ENCODE measurements at places on chromosomes 1 and 21.
A peak's percentile ranks its signal among the peaks of the same experiment; 100 is the strongest.

- DNase-seq, result no peak
Measured at GRCh38 chr1:116405241-116406135, 32.4 kb downstream of the ATP1A1 start.

- DNase-seq, result no peak
Measured at GRCh38 chr21:44569861-44570517, 3.5 kb upstream of the KRTAP10-4 start.

DNA sequence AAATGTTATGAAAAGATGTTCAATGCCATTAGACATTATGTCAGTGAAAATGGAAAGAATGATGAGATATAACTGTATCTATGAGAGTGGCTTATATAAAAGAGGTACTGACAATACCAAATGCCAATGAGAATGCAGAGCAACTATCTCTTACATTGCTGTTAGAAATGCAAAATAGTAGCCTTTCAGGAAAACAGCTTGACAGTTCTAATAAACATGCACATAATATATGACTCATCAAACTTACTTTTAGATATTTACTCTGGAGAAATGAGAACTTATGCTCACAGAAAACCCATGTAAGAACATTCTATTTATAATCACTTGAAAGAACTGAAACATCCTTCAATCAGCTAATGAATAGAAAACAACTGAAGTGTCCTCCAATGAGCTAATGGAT is 996.7 kb upstream of the ADGRL4 start:
- DNase-seq, result no peak

DNA sequence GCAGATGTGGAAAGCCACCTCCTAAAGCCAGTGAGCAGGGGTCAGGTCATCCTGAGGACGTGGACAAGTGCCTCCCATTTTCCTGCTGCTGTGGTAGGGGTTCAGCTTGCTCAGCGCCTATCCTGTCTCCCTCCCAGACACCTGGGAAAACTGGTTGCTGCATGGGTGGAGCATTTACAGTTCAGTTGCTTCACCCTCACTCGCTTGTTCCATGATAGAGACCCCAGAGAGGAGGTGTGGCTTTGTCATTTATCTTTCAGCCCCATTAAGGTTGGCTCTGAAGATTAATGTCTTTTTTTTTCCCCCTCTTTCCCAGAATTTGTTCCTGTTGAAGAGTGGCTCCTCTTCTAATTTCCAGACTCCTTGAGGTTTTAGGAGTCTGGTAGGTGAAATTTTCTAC is 9.2 kb downstream of the VANGL1 start:
- DNase-seq, result no peak

- no peak for DNase-seq
Measured at GRCh38 chr1:162026881-162027280, 3.2 kb upstream of the OLFML2B start.

GRCh38 chr1:215970406-215970805 is 403.3 kb downstream of the KCTD3 start:
- DNase-seq, result no peak

DNA sequence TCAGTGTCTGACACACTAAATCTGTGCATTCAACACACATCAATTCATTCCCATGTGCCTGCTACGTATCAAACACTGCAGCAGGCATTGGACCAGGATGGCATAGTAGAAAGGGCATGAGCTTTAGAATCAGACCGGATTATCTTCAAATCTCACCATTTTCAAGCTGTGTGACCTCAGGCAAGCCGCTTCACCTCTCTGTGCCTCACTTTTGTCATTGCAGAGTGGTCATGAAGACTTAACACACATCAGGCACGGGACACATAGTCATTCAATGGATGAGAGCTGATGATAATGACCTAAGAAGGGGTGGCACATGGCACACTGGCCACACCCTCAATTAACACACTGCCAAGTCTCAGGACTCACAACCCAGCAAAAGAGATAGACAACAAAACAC is 46.8 kb downstream of the KLHDC7A start:
- DNase-seq, result no peak

DNA sequence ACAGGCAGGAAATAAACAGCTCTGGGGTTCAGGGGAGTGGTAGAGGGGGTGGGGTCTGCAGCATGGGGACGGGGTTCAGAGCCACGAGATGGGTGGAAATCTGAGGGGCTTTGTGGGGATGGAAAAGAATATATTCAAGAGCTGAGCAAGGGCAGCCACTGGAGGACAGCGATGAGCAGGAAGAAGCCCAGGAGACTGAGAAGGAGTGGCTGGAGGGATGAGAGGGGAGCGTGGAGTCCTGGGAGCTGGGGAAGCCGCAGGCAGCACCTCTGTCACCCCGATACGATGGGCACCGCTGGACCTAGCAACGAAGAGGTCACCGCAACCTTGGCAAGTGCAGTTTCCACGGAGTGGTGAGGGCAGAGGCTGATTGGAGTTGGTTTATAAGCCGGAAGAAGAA is 10.0 kb upstream of the KCNAB2 start:
- DNase-seq, result no peak

DNA sequence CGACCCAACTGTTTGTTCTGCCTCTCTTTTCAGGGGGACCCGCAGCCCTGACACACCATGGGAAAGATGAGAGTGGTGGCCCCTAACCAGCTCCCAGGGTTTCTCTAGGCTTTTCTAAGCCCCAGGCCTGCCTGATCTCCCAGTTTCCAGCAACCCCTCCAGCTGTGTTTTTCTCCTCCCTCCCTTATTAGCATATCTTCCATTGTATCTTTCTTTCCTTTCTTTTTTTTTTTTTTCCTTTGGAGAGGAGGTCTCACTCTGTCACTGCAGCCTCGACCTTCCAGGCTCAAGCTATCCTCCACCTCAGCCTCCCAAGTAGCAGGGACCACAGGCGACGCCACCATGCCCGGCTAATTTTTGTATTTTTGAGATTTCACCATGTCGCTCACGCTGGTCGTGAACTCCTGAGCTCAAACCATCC is 1.8 kb upstream of the CERS2 start:
- no peak for DNase-seq

GRCh38 chr1:206704226-206704625 is 19.5 kb downstream of the MAPKAPK2 start:
- no peak for DNase-seq

DNA sequence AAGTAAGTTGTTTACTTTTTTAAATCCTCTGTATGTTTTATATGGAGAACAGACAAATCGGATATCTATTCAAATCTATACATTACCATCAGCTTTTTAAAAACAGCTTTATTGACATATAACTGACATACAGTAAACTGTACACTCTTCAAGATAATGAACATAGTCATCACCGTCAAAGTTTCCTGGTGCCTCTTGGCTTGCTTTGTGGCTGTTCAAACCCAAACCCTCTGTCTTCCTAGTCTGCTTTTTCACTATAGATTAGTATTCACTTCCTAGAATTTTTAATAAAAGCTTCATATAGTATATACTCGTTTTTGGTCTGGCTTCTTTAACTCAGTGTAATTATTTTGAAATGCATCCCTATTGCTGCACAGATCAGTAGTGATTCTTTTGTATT is 56.4 kb upstream of the TPTE start:
- no peak for DNase-seq

DNA sequence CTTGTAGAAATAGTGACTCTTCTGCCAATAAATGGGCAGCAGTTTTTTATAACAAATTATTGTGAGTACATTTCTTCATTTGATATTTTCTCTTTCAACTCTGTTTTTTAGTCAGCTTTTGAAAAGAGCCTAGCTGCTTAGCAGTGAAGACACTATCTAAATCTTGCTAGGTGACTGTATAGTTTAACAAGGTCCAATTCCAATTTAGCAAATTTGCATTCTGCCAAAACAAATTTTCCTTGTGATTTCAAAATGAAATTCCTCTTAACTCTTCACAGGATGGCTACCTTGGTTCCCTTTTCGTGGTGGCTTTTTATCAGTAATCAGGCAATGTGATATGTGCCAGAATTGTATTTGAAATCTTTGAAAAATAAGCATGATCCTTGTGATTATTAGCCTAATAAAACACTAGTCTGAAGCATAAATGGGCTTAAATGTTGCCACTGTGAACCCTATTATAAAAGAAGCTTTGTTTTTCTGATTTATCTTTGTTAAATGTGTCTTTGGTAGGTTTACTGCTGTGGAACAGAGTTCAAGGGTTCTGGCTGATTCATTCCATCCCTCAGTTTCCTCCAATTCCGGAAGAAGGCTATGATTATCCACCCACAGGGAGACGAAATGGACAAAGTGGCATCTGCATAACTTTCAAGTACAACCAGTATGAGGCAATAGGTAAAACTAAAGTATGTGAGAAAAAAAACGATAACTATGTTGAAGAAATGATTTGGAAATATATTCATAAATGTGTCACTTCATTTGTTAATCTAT is 12.2 kb downstream of the DNASE2B start:
- no peak for DNase-seq

DNA sequence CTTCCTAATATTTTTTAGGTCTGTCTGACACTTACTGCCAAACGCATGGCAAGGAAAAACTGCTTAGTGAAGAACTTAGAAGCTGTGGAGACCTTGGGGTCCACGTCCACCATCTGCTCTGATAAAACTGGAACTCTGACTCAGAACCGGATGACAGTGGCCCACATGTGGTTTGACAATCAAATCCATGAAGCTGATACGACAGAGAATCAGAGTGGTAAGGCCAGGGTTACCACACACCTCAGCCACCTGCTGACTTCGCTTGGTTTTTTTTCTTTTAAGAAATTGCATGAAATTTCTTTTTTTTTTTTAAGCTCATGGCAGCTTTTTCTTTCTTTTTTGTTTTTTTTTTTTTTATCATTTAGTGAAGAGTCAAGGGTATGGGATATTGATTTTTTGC is 17.2 kb downstream of the ATP1A1 start:
- DNase-seq, result no peak

GRCh38 chr21:19501115-19501514 is 1097.5 kb upstream of the TMPRSS15 start:
- no peak for DNase-seq

GRCh38 chr1:158362941-158363340 is 9.2 kb downstream of the CD1E start:
- DNase-seq, result no peak

GRCh38 chr1:162552684-162553252 is 8.8 kb upstream of the UAP1 start:
- DNase-seq, result no peak

DNA sequence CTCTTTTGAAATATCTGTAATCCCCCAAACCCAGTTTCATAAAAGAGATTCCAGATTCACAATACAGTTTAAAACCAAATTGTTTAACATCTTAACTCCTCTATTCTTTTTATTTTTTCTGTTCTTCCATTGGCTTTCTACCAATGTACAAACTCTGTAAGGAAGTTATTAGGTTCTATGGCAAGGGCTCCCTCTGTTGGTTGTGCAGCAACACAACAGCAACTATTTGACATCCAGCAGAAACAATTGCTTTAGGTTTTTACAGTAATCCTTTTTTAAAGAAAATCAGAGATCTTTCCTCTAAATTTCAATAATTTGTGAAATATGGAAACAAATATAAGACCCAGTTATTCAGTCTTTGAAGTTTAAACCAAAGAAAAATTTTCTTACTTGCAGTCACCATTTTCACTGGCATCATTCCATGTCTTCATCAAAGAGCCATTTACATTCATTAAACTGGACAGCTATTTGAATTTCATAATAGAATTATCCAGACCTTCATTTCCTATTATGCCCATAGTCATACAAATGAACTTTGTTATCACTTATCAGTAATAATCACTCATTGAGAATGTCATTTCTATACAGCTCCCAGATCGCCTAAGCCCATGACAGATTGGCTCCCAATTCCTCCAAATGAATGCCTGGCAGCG is 46.5 kb upstream of the RNF11 start:
- DNase-seq, result no peak

DNA sequence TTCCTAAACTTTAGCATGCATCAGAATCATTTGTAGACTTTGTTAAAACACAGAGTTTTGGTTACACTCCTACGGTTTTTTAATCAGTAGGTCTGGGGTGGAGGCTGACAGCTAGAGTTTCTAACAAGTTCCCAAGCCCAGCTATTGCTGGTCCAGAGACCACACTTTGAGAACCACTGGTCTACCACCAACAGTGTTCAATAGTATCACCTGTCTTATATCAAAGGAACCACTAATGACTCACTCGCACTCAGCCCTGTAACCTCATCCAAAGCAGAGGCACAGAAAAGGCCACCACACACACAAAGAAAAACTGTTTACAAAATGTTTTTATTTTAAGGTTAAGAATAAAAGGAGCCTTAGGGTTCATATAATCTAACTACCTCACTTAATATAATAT is 68.7 kb downstream of the HIVEP3 start:
- DNase-seq, result no peak

GRCh38 chr1:151612501-151613281 is 841 bp downstream of the SNX27 start:
- DNase-seq, result peak; percentile 2

- no peak for DNase-seq
Measured at GRCh38 chr1:71170925-71171324, 90.1 kb upstream of the ZRANB2 start.

GRCh38 chr1:25936947-25937346 is 30.7 kb upstream of the STMN1 start:
- DNase-seq, result no peak

GRCh38 chr1:197976368-197976767 is 59.2 kb downstream of the LHX9 start:
- DNase-seq, result no peak

GRCh38 chr1:22702296-22703085 is 8.1 kb upstream of the EPHB2 start:
- no peak for DNase-seq

- DNase-seq, result no peak
Measured at GRCh38 chr1:168372307-168372706, 91.6 kb downstream of the TBX19 start.

DNA sequence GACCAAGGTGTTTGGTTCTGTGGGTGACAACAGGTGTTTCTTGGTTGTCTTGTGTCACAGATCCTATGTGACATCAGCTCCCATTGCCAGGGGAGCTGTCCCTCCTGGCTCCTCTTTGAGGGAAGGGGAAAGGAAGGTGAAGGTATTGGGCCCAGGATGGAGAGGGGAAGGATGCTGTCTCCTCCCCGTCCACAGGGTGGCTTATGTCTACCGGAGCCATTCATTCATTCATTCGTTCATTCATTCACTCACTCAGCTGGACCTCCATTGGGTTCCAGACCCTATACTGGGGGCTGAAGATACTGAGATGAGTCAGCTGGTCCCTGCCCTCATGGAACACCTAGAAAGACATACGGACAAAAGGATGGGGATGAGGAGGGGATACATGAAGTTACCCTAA is 38.9 kb downstream of the EPHB2 start:
- DNase-seq, result no peak

DNA sequence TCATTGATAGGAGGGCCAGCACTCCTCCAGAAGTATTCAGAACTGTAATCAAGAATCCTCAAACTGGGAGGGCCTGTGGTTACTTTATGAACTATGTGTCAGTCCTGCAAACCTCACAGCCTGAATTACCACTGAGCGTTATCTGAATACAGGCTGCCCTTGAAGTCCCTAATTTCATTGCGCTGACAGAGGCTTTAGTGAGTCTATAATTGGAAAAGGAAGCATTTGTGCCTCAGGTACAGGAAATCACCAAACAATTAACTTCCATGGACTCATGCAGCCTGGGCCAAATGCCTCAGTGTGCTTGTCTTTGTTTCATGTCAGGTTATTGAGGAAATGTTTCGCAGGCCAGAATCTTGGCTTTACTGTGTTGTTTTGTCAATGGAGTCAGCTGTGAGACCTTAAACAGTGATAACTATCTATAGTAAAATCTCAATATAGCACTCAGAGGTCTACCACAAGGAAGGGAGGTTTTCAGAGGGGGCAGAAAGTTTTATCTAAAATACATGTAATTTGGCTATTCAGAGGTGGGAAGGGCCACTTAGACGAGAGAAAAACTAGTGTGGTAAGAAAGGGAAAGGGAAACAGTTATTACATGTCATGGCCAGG is 32.9 kb upstream of the DOCK7 start:
- no peak for DNase-seq

- peak; percentile 73 for DNase-seq
Measured at GRCh38 chr1:23772049-23772853, 6.0 kb upstream of the PITHD1 start.

Data from stimulated activated CD4-positive, alpha-beta T cell treated with anti-CD3 and anti-CD28 coated beads, Interleukin-15, amount 100 ng/mL, for 48 hours (primary cell).